CD4-positive, alpha-beta T cell treated with Interferon alpha-2 for 1 hour (primary cell): ENCODE measurements at places on chromosomes 7 and 10.

- DNase-seq, result no peak
These were observed 27.3 kb downstream of the ADAP1 start for GRCh38 chr7:927031-927671.

DNA sequence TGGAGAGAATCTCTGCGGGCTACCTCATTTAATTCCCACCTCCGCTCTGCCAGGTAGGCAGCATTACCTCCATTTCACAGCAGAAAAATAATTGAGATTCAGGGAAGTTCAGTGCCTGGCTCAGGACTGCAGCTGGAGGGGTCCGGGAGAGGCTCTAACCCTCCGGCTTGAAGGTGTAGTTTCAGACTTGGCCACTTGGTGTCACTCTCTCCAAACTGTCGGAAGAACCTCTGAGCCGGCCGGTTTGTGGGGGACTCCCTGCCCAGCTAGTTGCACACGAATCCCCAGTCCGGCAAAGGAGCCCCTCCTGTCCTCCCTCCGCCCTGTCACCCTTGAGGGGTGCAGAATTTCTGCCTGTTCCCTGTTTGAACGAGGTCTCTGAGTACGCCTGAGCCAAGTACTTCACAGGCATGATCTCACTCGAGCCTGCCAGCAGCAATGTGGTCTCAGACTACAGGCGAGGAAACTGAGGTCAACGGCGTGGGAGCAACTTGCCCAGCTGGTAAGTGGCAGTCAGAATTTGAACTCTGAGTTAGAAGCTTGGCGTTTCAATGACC lies 144.7 kb upstream of the ZNF716 start:
- DNase-seq, result no peak

- no peak for DNase-seq
These were observed 46.6 kb downstream of the BTRC start for GRCh38 chr10:101400585-101400984.

DNA sequence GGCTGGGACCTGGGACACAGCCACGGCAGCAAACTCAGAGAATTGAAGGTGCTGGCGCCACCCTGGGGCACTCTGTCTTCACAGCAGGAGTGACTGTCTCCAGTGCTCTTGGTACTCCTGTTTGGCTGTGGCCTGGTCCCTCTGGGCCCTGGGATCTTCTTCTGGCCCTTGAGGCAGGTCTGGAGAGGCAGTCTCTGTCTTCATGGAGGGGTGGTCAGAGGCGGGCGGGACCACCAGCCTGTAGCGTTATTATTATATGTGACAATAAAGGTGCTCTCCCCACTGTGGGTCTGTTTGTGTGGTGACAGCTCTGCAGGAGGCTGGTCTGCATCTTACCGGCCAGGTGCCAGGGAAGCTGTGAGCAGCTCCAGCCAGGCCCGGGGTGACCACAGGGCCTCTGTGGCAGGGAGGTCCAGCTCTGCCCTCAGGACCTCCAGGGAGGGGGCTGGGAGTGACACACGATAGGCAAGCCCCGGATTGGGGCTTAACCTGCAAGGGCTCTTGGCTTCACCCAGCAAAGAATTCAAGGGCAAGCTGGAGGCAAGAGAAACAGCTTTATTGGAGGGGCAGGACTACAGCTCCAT lies 70.3 kb downstream of the MYL10 start:
- DNase-seq, result no peak

- DNase-seq, result no peak
These were observed 5.1 kb downstream of the MSRB2 start for GRCh38 chr10:23100331-23101030.

GRCh38 chr10:117740088-117740487 lies 197.5 kb downstream of the EMX2 start:
- no peak for DNase-seq

DNA sequence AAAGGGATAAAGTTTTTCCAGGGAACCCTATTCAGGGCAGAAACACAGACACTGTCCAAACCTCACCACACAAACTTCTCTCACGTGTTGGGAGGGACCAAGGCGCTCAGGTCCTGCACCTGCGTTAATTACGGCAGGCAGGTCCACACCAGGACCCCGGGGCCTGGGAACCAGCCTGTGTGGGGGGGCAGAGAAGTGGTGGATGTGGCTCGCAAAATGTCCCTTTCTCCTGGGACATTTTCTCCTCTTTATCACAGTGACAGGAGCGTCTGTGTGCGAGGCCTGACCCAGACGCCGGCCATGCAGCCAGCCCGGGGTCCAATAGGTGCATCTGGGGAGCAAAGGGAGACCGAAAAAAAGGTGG lies 73.4 kb upstream of the ZNF722 start:
- no peak for DNase-seq

GRCh38 chr7:106166651-106167342 lies 54.7 kb upstream of the SYPL1 start:
- peak; percentile 25 for DNase-seq

DNA sequence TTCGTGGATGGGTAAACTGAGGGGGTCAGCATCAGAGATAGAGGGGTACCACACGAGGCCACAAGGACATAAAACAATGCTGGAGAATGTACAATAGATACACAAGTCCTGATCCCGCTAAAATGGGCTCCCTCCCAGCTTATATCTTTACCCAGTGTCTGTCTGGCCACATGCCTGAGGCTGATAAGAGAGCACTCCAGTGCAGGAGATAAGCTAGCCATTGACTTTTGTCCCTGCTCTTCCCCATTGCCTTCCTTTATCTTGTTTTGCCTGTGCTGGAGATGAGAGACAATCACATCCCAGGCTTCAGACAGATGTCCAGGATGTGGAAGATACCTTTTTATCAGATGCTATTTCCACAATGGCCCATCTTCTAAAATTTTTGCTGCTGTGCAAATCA lies 6.0 kb downstream of the GAD2 start:
- no peak for DNase-seq

DNA sequence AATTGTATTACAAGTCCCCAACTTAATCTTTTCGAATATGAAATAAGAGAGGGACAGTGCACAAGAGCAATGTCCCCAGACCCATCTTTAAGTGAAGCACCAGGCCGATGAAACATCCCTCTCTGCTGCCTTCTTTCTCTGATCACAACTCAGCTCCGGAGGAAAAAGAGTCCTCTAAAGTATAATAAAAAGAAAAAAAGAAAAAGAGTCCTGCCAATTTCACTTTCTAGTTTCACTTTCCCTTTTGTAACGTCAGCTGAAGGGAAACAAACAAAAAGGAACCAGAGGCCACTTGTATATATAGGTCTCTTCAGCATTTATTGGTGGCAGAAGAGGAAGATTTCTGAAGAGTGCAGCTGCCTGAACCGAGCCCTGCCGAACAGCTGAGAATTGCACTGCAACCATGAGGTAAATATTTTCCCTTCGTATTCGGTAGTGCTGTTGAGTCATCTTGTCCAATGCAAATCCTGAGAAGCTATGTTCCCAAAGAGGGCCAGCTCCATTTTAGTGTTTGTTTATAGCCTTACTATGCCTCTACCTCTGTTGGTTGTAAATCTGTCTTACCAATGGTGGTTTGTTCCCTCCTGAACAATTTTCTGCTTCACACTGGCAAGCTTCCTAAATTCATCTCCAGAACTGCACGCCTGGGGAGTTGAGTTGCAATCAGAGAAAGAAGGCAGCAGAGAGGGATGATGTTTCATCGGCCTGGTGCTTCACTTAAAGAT lies at the start of gene IFIT2:
TSS of gene IFIT2 (plus strand) at position 326 of the 725 bp plus-strand sequence. CDS start at position 404, 78 bp downstream.
- peak; percentile 72 for DNase-seq

DNA sequence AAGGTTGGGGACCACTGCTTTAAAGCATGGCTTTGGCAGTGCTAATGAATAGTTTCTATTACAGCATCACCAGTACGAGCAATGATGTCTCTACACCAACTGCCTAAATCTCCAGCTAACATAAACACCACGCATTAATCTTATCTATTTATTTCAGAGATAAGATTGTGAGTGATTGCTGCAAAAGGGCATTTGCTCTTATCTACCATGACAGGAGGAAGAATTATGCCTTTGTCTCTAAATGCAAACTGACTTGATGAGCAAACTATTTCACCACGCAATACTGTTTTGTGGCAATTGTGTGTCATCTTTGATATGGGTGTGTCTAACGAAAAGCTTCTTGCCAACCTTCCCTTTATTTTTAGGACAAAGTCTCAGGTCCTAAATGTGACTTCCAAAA lies 684.9 kb downstream of the SORCS1 start:
- DNase-seq, result no peak

DNA sequence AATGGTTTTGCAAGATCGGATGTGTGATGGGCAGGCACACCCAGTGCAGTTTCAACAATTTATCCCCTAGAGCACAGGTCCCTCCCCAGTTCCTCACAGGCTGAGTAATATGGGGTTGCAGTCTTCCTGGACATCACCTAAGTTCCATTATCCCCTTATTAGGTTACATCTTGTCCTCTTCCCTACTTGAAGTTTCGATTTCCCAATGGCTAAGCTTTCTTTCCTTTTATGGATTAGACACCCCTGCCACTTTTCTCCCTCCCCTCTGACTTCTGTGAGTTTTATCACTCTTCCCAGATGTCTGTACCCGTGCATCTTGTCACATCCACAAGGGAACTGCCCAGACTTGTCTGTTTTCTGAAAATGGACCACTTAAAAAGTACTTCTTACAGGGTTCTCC lies 2.4 kb upstream of the NIPSNAP2 start:
- DNase-seq, result no peak

DNA sequence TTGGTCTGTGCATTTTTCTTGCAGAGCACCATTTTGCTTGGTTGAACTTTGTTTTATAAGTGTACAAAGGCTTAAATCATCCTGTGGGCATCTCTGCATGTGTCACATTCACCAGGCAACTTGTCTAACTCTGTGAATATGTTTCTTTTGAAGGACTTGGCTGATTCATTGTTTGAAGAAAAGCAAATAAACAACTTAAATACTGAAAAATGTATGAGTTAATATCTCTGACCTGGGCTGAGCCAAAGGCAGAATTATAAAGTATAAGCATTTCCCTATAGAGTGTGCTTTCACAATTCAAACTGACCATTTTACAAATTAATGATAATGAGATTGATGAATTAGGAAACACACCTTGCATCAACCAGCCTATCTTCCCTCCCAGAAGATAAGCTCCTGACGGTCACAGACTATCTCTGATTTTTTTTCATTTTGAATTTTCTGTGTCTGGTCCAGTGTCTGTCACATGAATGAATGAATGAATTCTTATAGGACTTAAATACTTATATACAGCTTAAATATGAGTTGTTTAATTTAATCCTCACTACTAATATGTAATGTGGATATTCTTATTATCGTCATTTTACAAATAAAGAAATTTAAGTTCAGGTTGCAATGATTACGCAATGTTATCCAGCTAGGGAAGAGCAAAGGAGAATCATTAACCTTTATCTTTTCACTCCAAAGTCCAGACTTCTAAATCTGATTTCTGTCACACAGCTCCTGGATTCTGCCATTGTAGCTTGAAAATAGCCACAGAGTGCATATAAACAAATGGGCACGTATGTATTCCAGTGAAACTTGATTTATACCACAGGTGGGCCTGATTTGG lies 182.0 kb upstream of the PHYHIPL start:
- DNase-seq, result no peak

DNA sequence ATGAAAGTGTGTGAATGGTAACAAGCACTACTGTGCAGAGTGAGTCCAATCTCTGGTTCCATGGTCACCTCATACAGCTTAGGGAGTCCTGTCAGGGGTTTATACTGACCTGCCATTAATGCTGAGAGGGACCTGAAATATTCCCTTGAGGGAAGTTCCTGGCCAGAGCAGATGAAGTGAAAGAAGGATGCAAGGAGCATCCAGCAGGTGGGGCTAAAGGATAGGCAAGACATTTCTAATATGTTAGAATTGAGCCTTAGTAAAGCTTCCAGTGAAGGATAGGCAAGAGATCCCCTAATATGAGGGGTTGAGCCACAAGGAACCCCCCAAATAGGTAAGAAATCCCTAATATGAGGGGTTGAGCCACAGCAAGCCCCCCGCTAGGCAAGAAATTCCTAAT lies 25.5 kb upstream of the FAM221A start:
- no peak for DNase-seq

DNA sequence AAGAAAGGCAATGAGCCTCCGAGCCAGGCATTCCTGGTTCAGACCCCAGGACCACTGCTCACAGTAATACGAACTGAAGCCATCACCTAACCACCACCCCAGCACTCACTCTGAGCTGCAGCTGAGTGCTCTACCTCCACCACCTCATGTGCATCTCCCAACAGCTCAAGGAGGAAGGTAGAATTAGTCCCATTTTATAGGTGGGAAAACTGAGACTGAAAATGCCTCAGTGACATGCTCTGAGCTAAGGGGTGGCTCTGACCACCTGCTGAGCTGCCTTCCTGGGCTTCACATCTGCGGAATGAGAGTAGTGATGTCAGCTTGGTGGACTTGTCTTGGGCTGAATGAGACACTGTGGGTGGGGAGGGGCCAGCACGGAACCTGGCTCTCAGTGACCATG lies 159.7 kb upstream of the UNC5B start:
- DNase-seq, result no peak

GRCh38 chr7:152052771-152053170 lies 27.3 kb downstream of the GALNT11 start:
- DNase-seq, result no peak

- no peak for DNase-seq
These were observed 34.3 kb upstream of the HHEX start for GRCh38 chr10:92655426-92655825.

DNA sequence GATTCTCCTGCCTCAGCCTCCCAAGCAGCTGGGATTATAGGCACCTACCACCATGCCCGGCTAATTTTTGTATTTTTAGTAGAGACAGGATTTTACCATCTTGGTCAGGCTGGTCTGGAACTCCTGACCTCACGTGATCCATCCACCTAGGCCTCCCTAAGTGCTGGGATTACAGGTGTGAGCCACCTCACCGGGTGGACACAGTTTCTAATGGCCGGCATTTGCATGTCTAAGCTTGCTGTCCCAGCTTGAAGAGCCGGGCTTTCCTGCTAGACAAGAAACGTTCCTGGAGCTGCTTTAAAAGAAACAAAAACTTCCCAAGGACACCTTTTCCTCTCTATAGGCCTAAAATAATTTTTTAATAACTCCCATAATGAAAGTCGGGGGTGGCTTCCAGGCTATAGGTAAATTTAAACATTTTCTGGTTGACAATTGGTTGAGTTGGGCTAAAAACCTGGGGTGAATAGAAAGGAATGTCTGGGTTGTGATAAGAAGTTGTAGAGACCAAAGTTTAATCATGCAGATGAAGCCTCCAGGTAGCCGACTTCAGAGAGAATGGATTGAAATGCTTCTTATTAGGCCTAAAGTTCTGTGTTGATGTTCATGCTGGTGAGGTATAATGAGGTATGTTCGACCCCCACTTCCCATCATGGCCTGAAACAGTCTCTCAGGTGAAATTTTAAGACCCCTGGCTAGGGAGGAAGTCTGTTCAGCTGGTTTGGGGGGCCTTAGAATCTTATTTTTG lies 8.8 kb downstream of the ACADSB start:
- DNase-seq, result no peak

DNA sequence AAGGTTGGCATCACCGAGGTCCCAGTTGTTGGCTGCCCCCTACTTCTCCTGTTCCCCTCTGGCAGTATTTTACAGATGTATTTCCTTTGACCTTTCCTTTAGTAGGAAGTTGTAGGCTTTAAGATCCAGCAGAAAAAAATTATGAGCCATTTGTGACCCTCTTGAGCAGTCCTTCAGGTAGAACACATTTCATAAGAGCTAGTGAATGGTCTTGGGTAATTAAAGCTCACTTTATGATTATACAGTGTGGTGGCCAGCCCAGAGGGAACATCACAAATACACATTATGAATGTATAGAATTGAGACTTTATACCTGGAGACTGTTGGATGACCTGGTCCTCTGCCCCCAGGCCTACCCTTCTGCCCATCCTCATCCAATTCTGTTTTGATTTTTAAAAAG lies 57.0 kb downstream of the KAT6B start:
- no peak for DNase-seq
